NCI-H1436 (cell line): ENCODE measurements at places on chromosomes 5 and 9.

GRCh38 chr9:98707166-98708102 lies 1.3 kb downstream of the GABBR2 start:
- peak; percentile 79 for DNase-seq

- no peak for DNase-seq
These were observed 43.7 kb downstream of the BICD2 start for GRCh38 chr9:92720807-92721535.

DNA sequence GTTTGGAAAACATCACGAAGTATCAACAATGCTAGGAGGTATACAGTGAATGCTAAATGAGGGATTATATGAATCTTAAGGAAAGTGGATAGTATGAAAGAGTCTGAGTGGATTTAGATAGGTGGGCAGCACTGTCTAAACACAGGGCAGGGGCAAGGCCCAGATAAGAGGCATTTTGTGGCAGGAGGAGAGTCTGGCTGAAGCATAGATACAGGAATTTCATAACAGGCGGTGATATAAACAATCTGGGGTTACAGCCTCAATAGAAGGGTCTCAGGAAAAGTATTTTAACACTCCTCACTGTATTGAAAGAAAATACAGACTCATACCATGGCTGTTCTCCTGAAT lies 96.9 kb downstream of the PLPP1 start:
- DNase-seq, result no peak

DNA sequence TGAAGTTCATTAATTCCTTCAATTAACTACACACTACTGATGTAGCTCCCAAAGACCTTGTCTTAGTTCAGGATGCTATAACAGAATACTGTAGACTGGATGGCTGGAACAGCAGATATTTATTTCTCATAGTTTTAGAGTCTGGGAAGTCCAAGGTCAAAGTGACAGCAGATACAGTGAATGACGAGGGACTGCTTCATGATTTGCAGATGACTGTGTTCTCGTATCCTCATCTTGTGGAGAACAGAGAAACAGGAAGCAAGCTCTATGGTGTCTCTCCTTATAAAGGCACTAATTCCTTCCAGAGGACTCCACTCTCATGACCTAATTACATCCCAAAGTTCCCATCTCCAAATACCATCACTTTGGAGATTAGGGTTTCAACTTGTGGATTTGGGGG lies 65.6 kb upstream of the MAP1B start:
- no peak for DNase-seq

DNA sequence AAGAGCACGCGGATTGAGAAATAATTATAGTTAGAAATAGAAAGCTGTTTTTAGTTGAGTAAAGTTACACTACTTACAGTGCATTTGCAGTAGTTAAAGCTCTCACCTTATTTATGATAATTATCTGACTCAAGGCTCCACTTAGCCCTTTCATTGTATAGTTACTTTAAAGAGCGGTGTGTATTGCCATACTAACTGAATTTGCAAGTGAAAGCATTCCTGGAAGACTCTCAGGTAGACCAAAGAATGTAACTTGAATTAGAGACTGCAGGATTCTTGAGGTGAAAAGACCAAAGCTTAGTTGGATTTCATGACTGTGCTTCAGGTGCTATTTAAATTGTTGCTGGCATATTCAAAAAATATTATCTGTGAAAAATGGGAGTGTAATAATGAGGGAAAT lies 4.2 kb upstream of the RASA1 start:
- DNase-seq, result no peak

- DNase-seq, result no peak
These were observed 50.4 kb upstream of the SYNPO start for GRCh38 chr5:150589862-150590601.

- DNase-seq, result no peak
These were observed 1354.4 kb upstream of the C9orf72 start for GRCh38 chr9:28927691-28928090.
